Endodermal cell (in vitro differentiated cells): ENCODE measurements at places on chromosomes 16 and 17. TPM values are rescaled to one million over a fixed set of nuclear protein-coding genes. Genes with fewer than 3 reads are reported as not detected.

DNA sequence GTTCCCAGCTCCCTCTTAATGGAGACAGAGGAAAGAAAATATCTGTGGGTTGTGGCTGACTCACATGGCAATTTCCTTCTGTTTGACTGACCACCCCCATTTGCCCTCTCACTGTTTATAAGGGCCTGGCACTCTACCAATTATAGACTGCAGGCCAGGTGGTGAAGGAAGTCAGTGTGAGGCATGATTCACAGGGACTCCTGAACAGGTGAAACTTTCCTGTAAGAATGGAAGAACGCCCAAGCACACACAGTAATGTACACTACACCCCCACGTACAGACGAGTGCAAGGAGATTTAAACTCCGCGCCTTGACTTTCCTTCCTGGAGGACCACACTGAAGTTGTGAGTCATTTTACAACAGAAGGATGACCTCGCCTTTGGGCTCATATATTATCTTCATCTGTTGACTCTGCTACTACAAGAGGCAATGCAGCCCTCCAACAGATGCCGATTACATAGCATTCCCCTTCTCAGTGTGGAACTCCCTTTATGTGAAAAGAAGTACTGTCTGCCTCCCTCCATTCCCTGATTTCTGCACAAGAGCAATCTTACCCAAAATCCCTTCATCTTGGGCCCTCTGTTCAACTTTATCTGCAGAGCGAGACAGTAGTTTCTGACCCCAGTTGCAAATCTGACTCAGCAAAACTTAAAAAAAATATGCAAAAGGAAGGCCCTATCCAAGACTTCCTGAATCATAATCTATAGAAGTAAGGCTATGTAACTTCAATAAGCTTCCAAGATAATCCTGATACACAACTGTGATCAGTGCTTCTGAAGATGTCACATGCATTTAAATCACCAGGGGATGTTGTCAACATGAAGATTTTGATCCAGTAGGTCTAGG, 163.6 kb downstream of the SHISA6 start:
- H3K4me1 ChIP-seq: no peaks in the 10 kb centered on the region
- H3K27ac ChIP-seq: no peak overlapping the region
- H3K4me3 ChIP-seq: no peak overlapping the region
- no peak for DNase-seq
- H3K36me3 ChIP-seq: no peaks in the 10 kb centered on the region

DNA sequence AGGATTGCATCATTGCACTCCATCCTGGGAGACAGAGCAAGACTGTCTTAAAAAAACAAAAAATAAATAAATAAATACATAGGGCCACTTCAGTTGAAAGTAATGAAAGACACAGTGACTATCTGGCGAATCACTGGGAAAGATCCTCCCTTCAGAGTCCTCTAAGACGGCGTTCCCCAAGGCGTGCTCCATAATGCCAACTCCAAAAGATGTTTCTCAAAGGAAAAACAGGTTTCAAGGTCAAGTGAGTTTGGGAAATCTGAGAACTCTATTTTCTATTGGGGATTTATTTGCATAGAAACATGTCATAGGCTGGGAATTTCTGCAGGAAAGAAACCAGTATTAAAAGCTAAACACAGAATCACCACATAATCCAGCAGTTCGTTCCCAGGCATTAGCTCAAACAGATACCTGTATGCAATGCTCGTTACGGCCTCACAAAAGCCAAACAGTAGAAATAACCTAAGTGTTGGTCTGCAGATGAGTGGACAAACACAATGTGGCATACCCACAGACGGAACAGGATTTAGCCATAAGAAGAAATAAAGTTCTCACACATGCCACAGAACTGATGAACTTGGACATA, 7.9 kb downstream of the KLHDC4 start:
- DNase-seq: no peak
- no peaks in the 10 kb centered on the region for H3K27me3 ChIP-seq
- H3K36me3 ChIP-seq: peaks cover 75% of the 10 kb centered on the region

GRCh38 chr16:31833047-31833446, 40.6 kb upstream of the ZNF267 start:
- H3K4me3 ChIP-seq: no peak overlapping the region
- no peak for DNase-seq

DNA sequence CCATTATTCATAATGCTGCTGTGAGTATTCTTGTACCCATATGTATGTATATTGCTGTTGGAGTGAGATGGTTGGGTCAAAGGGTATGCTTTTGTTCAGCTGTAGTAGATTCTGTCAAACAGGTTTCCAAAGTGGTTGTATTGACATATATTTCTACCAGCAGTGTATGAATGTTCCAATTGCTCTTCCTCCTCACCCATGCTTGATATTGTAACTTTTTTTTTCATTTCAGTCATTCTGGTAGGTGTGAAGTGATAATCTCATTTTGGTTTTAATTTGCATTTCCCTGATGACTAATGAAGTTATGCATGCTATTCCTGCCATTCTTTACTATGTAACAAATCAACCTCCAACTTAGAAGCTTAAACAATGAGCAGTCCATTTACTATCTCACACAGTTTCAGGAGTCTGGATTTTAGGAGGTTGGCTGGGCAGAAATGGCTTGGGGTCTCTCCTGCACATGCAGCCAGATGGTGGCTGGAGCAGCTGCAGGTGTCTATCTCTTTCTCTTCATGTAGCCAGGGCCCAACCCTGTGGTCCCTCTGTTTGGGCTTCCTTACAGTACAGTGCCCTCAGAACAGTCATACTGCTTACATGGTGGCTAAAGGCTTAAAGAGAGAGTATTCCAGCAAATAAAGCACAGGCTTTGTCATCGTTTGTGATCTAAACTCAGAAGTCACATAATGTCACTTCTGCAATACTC, 21.2 kb downstream of the ERAL1 start:
- no peak overlapping the region for H3K4me3 ChIP-seq
- DNase-seq: no peak
- H3K27ac ChIP-seq: no peak overlapping the region
- H3K4me1 ChIP-seq: peaks cover 3% of the 10 kb centered on the region
- peaks cover 31% of the 10 kb centered on the region for H3K36me3 ChIP-seq
- no peaks in the 10 kb centered on the region for H3K27me3 ChIP-seq

DNA sequence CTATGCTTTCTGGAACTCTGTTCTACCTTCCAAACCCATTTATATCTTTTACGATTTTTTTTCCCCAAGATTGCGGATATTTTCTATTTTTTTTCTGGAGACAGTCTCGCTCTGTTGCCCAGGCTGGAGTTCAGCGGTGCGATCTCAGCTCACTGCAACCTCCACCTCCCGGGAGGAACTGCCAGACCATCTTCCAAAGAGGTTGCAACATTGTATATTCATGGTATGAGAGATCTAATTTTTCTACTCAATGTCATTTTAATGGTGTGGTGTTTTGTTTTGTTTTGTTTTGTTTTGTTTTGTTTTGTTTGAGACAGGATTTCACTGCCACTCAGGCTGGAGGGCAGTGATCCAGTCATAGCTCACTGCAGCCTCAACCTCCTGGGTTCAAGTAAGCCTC, 8.5 kb upstream of the BMERB1 start:
- no peak overlapping the region for H3K4me3 ChIP-seq
- no peaks in the 10 kb centered on the region for H3K36me3 ChIP-seq
- H3K4me1 ChIP-seq: no peaks in the 10 kb centered on the region
- H3K27me3 ChIP-seq: no peaks in the 10 kb centered on the region

GRCh38 chr17:47192554-47192953, 3.5 kb upstream of the CDC27 start:
- H3K4me1 ChIP-seq: no peaks in the 10 kb centered on the region
- H3K27ac ChIP-seq: no peak overlapping the region
- H3K36me3 ChIP-seq: no peaks in the 10 kb centered on the region

DNA sequence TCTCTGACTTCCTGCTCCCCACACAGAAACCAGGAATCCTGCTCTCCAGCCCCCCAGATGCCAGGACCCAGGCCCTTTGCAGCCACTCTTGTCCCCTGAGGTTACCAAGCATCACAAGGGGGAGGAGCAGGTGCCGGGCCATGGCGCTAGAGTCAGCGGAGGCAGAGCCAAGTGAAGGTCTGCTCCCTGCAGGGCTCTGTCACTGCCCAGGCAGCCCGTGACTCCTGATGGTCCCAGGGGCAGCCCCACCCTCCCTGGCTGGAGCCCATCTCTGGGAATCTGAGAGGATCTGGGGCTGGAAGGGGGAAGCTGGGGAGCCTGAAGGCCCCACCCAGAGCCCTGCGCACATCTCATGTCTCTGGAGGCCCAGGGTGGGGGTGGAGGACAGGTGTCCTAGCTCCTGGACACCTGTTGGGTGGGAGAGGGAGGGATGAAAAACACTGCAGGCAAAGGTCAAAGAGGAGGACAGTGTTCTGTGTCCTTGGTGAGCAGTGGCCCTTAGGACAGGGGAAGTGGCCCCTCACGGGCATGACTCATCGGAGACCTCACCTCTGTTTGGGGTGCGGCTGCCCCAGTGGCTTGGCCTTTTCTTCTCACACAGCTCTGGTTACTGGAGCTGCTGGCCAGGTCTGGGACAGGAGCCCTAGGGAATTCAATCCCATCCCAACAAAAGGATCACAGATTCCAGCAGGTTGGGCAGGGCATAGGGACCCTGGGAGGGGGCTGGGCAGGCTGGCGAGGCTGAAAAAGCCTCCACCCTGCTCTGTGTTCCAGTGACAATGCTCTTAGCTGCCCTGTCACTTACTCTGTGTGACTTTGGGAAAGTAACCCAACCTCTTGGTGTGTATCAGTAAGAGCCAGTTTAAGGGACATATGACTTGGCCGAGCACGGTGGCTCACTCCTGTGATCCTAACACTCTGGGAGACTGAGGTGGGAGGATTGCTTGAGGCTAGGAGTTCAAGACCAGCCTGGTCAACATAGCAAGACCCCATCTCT, at the start of gene PRSS36:
PRSS36 (minus strand) TSS at position 173 of the 997 bp plus-strand sequence; CDS start at position 142, 31 bp downstream.
- H3K27ac ChIP-seq: no peak within 1 kb of the TSS
- H3K4me1 ChIP-seq: no peaks in the 10 kb centered on the region
- DNase-seq: peak; percentile 53
- H3K36me3 ChIP-seq: no peaks in the 10 kb centered on the region
- peaks cover 20% of the 10 kb centered on the region for H3K27me3 ChIP-seq

- H3K36me3 ChIP-seq: no peaks in the 10 kb centered on the region
- H3K4me3 ChIP-seq: no peak overlapping the region
- H3K27ac ChIP-seq: no peak overlapping the region
- no peaks in the 10 kb centered on the region for H3K4me1 ChIP-seq
Observed at GRCh38 chr16:7161891-7162290, 170.8 kb upstream of the RBFOX1 start.

DNA sequence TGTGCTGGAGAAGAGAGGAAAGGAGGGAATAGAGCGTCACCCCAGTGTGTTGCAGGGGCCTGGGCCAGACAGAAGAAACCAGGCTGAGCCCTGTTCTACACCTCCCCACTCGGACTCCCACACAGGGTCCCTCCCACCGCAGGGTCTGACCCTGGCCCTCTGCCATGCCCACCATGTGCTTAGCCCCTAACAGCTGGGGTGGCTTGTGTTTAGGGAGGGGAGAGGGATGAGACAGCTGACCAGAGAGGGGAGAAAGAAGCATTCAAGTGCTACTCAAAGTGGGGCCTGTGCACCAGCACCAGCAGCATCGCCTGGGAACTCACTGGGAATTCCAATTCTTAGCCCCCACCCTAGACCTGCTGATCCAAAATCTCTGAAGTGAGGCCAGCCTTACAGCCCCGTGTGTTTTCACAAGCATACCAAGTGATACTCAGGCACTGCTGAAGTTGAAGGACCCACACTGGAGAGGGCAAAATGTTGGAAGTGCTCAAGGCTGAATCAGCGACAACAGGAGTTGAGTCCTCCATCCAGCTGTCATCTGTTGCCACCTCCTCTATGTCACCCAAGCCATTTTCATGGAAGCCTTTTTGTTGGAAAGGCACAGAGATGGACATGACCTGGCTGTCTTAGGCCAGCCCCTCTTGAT, 47.0 kb downstream of the FZD2 start:
- H3K27me3 ChIP-seq: no peaks in the 10 kb centered on the region
- DNase-seq: no peak
- no peak overlapping the region for H3K27ac ChIP-seq

DNA sequence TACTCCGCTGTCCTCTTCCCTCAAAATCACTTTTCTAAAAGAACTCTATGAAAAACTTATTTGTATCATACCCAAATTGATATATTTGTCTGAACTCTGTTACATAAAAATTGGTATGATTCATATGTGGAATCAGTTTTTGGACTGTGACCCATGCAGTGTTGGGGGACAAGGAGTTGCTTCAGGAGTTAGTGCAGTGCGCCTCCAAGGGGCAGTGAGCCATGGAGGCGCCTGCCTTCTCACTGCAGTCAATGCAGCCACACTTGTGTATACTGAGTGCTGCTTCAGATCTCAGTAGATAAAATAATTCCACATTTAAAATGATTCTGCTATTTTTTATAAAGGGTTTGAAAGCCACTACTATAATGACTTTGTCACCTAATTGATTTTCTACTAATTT, 32.5 kb downstream of the DGKE start:
- H3K27me3 ChIP-seq: no peaks in the 10 kb centered on the region
- no peaks in the 10 kb centered on the region for H3K4me1 ChIP-seq
- no peak for DNase-seq
- H3K36me3 ChIP-seq: peaks cover 7% of the 10 kb centered on the region
- H3K4me3 ChIP-seq: no peak overlapping the region

DNA sequence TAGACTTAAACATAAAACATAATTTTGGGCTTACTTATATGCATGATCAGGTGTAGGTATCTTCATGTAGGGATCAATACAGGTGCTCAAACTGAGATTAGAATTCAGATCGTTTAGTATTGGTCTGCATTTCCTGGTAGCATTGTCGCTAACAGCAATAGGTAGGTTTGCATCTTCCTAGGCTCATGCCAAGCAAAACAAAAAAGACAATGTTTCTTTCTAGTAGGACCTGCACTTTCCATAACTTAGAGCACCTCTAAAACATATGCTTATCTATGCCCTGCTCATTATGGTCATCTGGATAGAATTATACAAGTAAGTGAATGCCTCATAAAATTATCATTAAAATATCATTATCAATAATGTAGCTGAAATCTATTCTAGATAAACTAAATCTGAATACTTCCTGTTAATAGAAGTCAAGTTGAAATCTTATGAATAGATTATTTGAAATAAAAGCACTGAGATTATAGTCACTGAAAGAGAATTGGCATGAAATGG, 26.7 kb downstream of the PCTP start:
- H3K36me3 ChIP-seq: peaks cover 69% of the 10 kb centered on the region
- no peak for DNase-seq
- no peak overlapping the region for H3K4me3 ChIP-seq

DNA sequence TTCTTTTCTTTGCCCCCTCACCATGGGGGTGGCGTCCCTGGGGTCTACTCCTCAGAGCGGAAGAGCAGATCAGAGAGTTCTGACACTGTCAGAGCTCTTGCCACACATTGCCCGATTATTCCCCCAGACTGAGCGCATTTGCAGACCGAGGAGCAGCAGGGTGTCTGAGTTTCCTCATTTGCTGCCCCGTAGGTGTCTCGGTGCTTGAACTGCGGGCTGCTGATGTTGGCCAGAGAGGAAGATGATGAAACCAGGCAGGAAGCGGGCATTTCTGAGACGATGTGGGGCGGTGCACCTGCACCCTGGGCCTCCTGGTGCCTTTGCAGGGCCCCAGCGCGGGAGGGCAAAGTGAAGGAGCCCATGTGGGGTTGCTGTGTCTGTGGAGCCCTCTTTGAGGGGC, 55.2 kb downstream of the ARSG start:
- no peaks in the 10 kb centered on the region for H3K27me3 ChIP-seq
- H3K4me1 ChIP-seq: peaks cover 4% of the 10 kb centered on the region
- DNase-seq: no peak
- H3K4me3 ChIP-seq: no peak overlapping the region

SEZ6L2 gene
- total RNA-seq: 41.4 and 44.0 TPM in 2 replicates

DRC3 gene
- 1.2 to 2.0 TPM (median 1.9 TPM) in 3 replicates for total RNA-seq

SLC52A1 gene
- 0.07 TPM in 1 of 2 replicates, not detected in the other for total RNA-seq
